ENCODE measurements at places on chromosomes 4 and X.

GRCh38 chr4:89024051-89024675 is 32.8 kb downstream of the FAM13A start:
- DNase-seq = peak; percentile 38

DNA sequence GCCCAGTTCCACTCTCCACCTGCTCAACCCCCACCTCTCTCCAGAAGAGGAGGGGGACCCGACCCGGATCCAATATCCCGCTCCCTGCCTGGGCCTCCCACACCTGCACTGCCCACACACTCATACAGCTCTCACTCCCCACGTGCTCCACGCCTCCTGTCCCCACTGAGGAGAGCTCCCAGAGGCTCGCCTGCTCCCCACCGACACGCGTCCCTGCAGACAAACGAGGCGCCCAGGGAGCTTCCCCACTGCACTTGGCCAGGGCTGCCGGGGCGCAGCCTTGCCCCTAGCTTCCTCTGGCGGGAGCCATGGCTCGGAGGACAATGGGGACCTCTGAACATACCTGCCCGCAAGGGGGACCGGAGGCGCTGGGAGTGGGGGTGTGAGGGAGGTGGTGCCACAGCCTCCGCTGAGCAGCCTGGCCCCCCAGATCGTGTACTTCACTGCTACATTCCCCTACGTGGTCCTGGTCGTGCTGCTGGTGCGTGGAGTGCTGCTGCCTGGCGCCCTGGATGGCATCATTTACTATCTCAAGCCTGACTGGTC is 5.0 kb downstream of the SLC6A8 start:
- DNase-seq = no peak

DNA sequence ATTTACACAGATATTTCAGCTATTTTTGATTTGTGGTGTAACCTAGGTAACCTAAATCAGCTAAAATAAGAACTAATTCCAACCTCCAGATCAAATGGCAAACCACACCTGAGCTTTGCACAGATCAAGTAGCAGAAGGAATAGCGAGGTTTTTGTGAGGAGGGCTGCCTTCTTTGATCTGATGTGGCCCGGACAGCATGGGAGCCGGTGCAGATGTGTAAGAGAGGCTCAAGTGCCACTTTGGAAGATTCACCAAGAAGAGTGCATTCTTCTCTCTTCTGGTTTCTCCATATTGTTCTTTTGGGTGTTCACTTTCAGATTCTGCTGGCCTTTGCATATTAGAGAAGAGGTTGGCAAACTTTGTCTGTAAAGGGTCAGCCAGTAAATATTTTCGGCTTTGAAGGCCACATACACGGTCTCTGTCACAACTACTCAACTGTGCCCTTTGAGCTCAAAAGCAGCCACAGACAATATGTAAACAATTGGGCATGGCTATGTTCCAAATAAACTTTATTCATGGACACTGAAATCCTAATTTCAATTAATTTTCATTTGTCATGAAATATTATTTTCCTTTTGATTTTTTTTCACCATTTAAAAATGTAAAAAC is 78.9 kb upstream of the FAM9C start:
- DNase-seq = no peak

- DNase-seq = no peak
Measured at GRCh38 chr4:94363136-94363655, 20.6 kb upstream of the HPGDS start.

- DNase-seq = peak; percentile 0
Measured at GRCh38 chrX:70664726-70665125, 220.1 kb downstream of the DLG3 start.

DNA sequence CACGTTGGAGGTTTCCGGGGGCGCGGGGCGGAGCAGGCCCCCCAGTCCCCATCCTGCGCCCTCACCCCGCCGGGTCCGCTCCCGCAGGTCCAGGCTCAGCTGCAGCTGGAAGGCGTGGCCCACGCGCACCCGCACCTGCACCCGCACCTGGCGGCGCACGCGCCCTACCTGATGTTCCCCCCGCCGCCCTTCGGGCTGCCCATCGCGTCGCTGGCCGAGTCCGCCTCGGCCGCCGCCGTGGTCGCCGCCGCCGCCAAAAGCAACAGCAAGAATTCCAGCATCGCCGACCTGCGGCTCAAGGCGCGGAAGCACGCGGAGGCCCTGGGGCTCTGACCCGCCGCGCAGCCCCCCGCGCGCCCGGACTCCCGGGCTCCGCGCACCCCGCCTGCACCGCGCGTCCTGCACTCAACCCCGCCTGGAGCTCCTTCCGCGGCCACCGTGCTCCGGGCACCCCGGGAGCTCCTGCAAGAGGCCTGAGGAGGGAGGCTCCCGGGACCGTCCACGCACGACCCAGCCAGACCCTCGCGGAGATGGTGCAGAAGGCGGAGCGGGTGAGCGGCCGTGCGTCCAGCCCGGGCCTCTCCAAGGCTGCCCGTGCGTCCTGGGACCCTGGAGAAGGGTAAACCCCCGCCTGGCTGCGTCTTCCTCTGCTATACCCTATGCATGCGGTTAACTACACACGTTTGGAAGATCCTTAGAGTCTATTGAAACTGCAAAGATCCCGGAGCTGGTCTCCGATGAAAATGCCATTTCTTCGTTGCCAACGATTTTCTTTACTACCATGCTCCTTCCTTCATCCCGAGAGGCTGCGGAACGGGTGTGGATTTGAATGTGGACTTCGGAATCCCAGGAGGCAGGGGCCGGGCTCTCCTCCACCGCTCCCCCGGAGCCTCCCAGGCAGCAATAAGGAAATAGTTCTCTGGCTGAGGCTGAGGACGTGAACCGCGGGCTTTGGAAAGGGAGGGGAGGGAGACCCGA is 14.0 kb downstream of the SHOX start:
- no peak for DNase-seq

- DNase-seq = no peak
Measured at GRCh38 chr4:141331534-141332358, 111.1 kb downstream of the ZNF330 start.

DNA sequence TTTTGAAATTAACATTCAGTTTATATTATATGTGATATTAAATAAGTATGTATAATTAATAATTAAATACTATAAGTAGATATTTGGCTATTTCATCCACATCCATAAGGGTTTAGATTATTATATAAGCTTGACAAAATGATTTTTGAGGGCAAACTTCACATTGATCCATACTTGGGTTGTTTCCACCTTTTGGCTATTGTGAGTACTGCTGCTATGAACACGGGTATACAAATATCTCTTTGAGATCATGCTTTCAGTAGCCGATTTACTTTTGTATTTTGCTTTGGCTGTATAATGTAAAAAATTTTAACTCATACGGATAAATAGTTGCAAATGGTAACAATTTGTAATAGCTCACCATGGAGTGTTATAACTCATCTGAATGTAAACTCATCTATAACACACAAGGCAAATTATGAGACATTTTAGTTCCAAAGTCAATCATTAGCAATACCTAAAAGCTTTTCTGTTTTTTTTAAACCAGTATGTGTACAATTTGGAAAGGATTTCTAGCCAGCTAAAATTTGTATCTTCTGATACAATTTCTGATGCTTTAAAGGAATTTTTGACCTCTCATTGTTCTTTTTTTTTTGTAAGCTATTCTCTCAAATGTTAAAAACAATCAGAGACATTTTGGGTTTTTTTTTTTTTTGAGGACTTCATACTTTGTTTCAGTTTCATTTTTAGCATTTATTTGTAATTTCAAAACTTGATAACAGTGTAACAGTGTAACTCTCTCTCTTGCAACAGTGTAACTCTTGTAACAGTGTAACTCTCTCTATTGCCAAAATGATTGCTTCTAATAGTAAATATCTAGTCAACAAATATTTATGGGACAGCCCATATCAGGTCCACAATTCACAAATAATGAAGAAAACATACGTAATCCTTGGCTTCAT is 51.8 kb upstream of the ARX start:
- no peak for DNase-seq

DNA sequence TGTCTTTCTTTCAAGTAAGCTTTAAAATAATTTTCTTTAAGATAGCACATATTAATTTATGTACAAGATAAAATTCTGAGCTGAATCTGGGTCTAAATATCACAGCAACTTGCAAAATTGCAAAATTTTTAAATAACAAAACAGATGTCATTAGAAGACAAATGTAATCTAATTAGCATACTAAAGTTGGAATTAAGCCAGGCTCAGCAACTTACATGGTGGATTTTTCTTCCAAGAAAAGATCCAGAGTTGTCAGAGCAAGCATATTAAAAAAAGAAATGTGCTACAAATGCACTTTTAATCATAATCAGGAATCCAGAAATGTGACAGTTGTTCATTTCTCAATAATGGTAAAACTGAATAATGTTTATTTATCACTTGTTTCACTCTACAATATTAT is 906.9 kb upstream of the INTU start:
- no peak for DNase-seq

DNA sequence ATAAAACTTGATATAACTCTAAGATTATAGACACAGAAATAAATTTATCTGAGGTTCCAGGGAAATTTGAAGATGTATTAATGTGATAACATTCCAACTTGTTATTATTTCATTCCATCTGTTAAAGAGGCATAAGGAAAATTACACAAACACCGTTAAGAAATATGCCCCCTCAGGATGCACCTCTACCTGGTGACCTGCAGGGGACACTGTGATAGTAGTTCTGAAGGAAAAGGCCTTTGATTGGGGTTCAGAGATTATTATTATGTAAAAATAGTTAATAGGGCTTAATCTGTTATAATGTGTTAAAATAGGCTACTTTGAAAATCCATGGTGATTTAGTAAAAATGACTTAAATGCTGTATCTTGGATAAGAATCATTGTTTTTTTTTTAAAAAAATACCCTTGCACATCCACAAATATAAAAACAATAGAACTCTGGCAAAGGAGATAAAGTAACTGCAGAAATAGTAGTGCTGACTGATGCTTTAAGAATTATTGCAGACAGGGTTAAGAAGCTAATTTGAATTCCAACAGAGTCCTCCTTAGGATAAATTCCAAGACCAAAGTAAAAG is 6.1 kb upstream of the ABRAXAS1 start:
- no peak for DNase-seq

DNA sequence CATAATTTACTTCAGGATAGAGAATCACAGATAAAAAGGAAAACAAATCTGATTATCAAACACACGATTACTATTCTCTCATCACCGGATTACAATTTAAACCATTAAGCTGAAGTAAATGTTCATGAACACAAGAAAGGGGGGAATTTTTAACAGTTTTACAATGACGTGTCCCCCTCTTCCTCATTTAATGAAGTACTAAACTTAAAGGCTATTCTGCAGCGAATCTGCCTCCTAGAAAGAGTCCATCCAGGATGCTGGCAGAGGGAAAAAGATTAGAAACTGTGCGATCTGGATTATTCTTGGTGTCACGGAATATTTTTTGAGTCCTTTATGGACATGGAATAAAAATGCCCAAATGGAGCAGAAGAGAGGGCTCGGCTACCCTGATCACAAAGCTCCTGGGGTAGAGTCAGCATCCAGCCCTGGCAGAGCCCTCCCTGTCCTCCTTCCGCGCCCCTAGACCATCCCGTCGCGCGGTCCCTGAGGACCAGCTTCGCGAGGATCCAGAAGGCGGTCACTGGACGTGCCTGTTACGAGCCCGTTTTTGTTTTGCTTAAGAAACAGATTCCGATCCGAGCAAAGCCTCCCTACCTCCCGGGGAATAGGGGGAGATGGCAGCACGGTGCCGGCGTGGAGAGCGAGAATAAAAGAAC is 1.2 kb downstream of the ELF2 start:
- DNase-seq = no peak

GRCh38 chr4:137389911-137390520 is 142.3 kb downstream of the PCDH18 start:
- no peak for DNase-seq

DNA sequence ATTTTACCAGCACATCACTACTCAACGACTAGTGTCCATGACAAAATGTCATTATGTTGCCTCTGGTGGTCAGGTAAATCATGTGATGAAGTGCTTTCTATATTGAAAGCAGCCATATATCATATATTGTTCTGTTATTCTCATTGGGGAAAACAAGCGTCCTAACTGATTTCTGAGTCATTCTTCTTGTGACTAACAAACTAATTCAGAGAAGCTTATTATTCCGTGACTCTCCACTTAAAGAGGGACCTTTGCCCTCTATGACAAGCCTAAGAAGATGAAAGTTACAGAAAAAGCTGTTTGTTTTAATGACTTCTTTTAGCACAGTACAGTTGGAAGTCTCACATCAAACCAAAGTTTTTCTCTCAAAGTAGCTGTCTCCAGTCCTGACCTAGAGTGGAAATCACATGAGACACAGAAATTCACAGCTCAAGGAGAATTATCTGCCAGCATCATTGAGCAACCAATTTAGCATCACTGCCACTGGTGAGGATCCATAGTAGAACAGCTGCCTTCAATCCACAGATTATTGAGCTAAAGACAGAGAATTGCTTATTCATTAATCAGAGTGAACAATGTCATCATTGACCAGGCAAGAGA is 36.4 kb downstream of the ASB9 start:
- DNase-seq = no peak

- DNase-seq = peak; percentile 26
Measured at GRCh38 chr4:4311193-4311592, 21.1 kb downstream of the ZBTB49 start.

- no peak for DNase-seq
Measured at GRCh38 chr4:169042608-169043007, 32.6 kb upstream of the CBR4 start.

- DNase-seq = no peak
Measured at GRCh38 chr4:77147079-77147782, 9.8 kb upstream of the CCNG2 start.

- no peak for DNase-seq
Measured at GRCh38 chr4:2812612-2813354, 19.9 kb downstream of the SH3BP2 start.

GRCh38 chr4:106423791-106424190 is 55.2 kb upstream of the GIMD1 start:
- no peak for DNase-seq

Data from GM12864 (cell line).